Stimulated activated CD8-positive, alpha-beta memory T cell treated with anti-CD3 and anti-CD28 coated beads, Interleukin-2, amount 100 ng/mL, for 1 hour (primary cell): ENCODE measurements at places on chromosomes 3 and 15.

GRCh38 chr3:18099611-18100010 is 325.5 kb downstream of the SATB1 start:
- DNase-seq = no peak

GRCh38 chr3:8743021-8743601 is 9.5 kb downstream of the CAV3 start:
- no peak for DNase-seq

GRCh38 chr3:70078778-70079177 is 79.2 kb downstream of the SAMMSON start:
- DNase-seq = no peak

DNA sequence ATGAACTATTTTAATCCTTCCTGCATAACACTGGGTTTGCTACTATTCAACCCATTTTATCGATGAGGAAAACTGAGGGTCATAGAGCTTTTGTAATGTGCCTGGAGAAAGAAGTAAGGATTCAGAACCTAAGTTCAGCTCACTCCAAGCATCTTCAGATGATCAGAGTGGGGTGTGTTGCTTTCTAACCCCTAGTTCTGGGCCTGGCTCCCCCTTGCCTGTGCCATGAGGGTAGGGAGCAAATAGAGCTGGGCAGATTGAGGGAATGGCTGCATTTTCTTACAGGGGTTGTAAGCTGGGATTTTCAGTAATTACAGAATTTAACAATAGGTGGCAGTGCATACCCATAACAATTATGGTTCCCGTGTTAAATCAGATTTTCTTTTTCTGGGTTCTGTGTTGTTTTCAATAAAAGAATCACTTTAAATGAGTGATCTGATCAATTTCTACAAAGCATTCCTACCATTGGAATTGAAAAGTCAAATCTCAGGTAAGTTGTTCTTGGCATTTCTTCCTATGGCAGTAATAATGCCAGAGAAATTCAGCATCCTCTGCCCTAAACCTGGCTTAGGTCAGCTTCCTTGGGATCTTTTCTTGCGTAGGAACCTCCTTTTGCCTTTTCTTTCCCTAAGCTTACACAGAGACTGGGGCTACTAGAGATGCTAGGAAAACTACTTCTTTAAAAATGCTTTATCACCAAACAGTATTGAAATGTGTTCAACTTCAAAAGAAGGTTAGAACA is 103.8 kb upstream of the IL12A start:
- no peak for DNase-seq

GRCh38 chr3:168212664-168213285 is 117.1 kb upstream of the GOLIM4 start:
- DNase-seq = no peak

DNA sequence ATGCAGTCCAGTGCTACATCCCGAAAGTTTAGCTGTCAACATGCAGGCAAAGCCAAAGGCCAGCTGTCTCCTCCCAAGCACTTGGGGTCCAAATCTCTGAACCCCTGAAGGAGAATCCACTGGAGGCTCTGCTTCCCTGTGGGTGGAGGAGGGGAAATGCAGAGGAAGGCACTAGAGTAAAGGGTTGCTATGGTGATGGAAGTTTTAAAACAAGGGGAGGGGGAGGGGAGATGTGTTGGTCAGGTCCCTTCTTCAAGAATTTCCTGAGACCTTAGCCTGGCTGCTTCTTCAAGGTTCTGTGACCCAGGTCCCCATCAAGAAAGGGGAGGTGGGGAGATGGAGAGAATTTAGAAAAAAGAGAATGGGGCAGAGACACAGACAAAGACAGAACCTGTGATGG is 2.3 kb downstream of the CAMKV start:
- no peak for DNase-seq
